ENCODE measurements at places on chromosomes 12 and 14. TPM values are rescaled to one million over a fixed set of nuclear protein-coding genes. Genes with fewer than 3 reads are reported as not detected.

The GALNT8 gene
- not detected for total RNA-seq

The ENDOU gene
- not detected for total RNA-seq

The POU6F1 gene
- total RNA-seq, result 3.0 TPM

The ZFHX2 gene
- not detected for total RNA-seq

The PLEK2 gene
- 12.4 TPM for total RNA-seq

The KCNC2 gene
- not detected for total RNA-seq

The KRT71 gene
- not detected for total RNA-seq

The EXOC3L4 gene
- not detected for total RNA-seq

The FLRT2 gene
- 94.1 TPM for total RNA-seq

The RIMKLB gene
- total RNA-seq, result 23.2 TPM

The APPL2 gene
- 83.0 TPM for total RNA-seq

The EML5 gene
- not detected for total RNA-seq

The PLXNC1 gene
- 2.1 TPM for total RNA-seq

DNA sequence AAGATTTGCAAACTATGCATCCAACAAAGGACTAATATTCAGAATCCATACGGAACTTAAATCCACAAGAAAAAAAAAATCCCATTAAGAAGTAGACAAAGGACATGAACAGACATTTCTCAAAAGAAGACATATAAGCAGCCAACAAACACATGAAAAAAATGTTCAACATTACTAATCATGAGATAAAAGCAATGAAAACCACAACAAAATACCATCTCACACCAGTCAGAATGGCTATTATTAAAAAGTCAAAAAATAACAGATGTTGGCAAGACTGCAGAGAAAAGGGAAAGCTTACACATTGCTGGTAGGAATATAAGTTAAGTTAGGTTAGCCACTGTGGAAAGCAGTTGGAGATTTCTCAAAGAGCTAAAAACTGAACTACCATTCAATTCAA lies 16.2 kb downstream of the CDK17 start:
- peak overlapping the region; percentile 21 for H3K4me3 ChIP-seq
- no peaks in the 10 kb centered on the region for H3K27me3 ChIP-seq
- H3K36me3 ChIP-seq, result no peaks in the 10 kb centered on the region
- peak; percentile 65 for DNase-seq

- H3K27ac ChIP-seq, result no peak overlapping the region
- peaks cover 23% of the 10 kb centered on the region for H3K36me3 ChIP-seq
- H3K4me3 ChIP-seq, result no peak overlapping the region
- no peak for DNase-seq
These were observed 18.3 kb upstream of the GXYLT1 start for GRCh38 chr12:42162965-42163364.

GRCh38 chr14:105944632-105945610 lies 418.5 kb downstream of the TMEM121 start:
- H3K27ac ChIP-seq, result no peak overlapping the region
- no peaks in the 10 kb centered on the region for H3K4me1 ChIP-seq
- no peaks in the 10 kb centered on the region for H3K27me3 ChIP-seq
- peak; percentile 9 for DNase-seq
- H3K36me3 ChIP-seq, result no peaks in the 10 kb centered on the region

GRCh38 chr12:70783455-70783854 lies 137.1 kb downstream of the PTPRR start:
- H3K27ac ChIP-seq, result no peak overlapping the region
- H3K4me3 ChIP-seq, result no peak overlapping the region
- no peak for DNase-seq
- H3K4me1 ChIP-seq, result no peaks in the 10 kb centered on the region

GRCh38 chr12:124726596-124727263 lies 136.9 kb downstream of the SCARB1 start:
- peak overlapping the region; percentile 48 for H3K4me3 ChIP-seq
- peak overlapping the region; percentile 81 for H3K27ac ChIP-seq
- H3K4me1 ChIP-seq, result peaks cover 9% of the 10 kb centered on the region
- no peak for DNase-seq

GRCh38 chr14:59679872-59680271 lies 103.3 kb upstream of the CCDC175 start:
- H3K36me3 ChIP-seq, result no peaks in the 10 kb centered on the region
- no peak overlapping the region for H3K27ac ChIP-seq
- DNase-seq, result peak; percentile 3
- H3K27me3 ChIP-seq, result peaks cover 13% of the 10 kb centered on the region
- no peak overlapping the region for H3K4me3 ChIP-seq
- H3K4me1 ChIP-seq, result no peaks in the 10 kb centered on the region

DNA sequence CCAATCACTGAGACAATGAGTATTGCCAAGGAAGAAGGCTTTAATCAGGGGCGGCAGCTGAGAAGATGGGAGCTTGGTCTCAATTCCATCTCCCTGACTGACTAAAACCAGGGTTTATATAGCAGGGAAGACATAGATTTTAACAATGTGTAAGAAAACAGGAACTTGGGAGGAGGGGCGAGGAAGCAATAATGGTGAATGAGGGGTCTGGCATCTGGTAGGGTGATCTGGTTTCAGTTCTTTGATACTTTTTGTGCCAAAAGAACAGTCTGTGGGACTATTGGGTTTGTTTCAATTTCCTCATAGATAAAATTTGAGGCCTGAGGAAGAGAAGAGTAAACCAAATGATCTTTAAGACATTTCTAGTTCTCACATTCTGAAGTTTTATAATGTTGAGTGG lies 49.2 kb downstream of the FUT8 start:
- peaks cover 10% of the 10 kb centered on the region for H3K36me3 ChIP-seq
- peak overlapping the region; percentile 24 for H3K27ac ChIP-seq
- no peak overlapping the region for H3K4me3 ChIP-seq
- no peak for DNase-seq
- peaks cover 23% of the 10 kb centered on the region for H3K4me1 ChIP-seq

DNA sequence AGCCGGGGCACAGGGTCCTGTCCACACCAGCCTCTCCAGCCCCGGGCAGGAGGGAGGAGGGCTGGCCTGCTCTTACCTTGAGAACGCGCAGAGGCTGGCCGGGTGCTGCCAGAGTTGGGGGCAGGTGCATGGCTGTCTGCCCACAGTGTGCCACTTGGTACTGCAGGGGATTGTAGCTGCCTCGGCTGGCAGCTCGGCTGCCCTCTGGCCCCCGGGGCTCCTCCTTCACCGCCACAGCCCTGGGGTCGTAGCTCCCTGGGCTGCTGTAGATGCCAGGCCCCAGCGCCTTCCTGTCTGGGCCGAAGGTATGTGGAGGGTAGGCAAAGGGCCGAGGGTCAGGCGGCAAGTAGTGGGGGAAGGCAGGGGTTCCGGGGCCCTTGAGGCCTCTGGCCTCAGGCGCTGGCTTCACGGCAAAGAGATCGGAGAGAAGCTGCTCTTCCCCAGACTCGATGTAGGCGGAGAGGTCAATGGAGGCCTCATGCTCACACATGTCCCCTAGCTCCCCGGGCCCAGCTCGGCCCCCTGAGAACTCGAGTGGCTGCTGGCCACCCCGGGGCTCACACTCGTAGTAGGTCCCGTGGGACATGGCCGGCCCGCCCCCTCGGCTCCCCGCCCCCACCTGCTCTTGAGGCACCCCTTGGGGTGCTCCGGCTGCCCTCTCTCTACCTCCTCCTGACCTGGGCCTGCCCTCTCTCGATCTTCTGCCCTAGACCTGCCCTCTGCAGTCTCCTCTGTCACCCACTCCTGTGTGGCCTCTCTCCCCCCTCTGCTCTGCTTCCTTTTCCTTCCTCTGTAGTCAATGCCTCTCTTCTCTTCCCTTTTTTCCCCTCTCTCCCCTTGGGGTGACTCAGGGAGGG lies at the start of gene CEBPE:
CEBPE (minus strand) TSS at position 750 of the 857 bp plus-strand sequence; CDS start at position 586, 164 bp downstream.
- no peaks in the 10 kb centered on the region for H3K27me3 ChIP-seq
- H3K36me3 ChIP-seq, result no peaks in the 10 kb centered on the region
- peaks cover 35% of the 10 kb centered on the region for H3K4me1 ChIP-seq
- DNase-seq, result no peak
- no peak within 1 kb of the TSS for H3K4me3 ChIP-seq

GRCh38 chr12:85367936-85368335 lies 87.9 kb downstream of the ALX1 start:
- H3K27me3 ChIP-seq, result no peaks in the 10 kb centered on the region
- H3K27ac ChIP-seq, result no peak overlapping the region

GRCh38 chr12:44296624-44297197 lies 460.8 kb downstream of the TMEM117 start:
- no peaks in the 10 kb centered on the region for H3K4me1 ChIP-seq
- no peaks in the 10 kb centered on the region for H3K27me3 ChIP-seq
- DNase-seq, result no peak
- no peak overlapping the region for H3K27ac ChIP-seq
- no peak overlapping the region for H3K4me3 ChIP-seq

DNA sequence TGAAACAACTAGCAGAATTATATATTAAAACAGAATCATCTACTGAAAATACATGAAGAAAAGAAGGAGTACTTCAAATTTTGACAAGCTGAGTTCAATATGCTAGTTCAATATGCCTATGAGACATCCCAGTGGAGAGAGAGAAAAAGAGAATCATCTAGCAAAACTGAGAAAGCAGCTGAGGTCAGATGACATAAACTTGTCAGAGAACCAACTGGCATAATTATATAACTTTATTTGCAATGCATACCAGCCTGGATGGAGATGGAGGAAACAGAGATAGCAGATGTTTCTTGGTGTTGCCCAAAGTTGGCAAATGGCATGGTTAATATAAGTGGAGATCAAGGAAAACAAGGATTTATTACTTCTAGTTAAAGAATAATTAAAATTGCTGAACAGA lies 148.7 kb upstream of the PDZRN4 start:
- no peak overlapping the region for H3K27ac ChIP-seq
- no peaks in the 10 kb centered on the region for H3K4me1 ChIP-seq
- DNase-seq, result no peak
- H3K36me3 ChIP-seq, result no peaks in the 10 kb centered on the region

- H3K27ac ChIP-seq, result no peak overlapping the region
- H3K4me3 ChIP-seq, result no peak overlapping the region
- no peaks in the 10 kb centered on the region for H3K27me3 ChIP-seq
- H3K4me1 ChIP-seq, result no peaks in the 10 kb centered on the region
- no peaks in the 10 kb centered on the region for H3K36me3 ChIP-seq
- no peak for DNase-seq
These were observed 225.0 kb upstream of the ARID2 start for GRCh38 chr12:45504316-45505010.

DNA sequence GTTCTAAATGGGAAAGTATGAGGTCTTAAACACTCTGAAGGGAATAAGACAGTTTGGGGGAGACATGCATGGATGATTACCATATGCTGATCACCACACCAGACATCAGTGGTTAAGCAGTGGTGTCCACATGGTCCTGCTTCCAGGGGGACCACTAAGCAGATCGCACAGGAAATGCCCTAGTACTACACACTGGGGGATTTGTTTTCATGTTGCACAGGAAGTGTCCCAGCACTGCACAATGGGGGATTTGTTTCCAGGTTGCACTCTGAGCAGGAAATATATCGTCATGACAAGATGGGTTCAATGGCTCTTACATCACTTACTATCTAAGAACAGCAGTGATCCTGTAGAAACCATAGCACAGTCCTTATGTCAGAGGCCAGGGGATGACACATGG lies 245.5 kb downstream of the BCL11B start:
- no peaks in the 10 kb centered on the region for H3K27me3 ChIP-seq
- H3K36me3 ChIP-seq, result no peaks in the 10 kb centered on the region
- no peak overlapping the region for H3K4me3 ChIP-seq
- no peaks in the 10 kb centered on the region for H3K4me1 ChIP-seq

DNA sequence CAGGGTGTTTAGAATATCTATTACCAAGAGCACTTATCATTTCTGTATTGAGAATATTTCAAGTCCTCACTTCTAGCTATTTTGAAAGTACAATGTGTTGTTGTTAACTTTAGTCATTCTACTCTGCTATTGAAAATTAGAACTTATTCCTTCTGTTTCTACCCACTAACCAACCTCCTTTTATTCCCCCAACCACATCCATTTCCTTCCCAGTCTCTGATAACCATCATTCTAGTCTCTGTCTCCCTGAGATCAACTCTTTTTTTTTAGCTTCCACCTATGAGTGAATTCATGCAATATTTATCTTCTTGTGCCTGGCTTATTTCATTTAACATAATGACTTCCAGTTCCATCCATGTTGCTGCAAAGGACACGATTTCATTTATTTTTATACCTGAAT lies 290.6 kb upstream of the OR4E1 start:
- no peak overlapping the region for H3K27ac ChIP-seq
- H3K27me3 ChIP-seq, result no peaks in the 10 kb centered on the region
- no peaks in the 10 kb centered on the region for H3K36me3 ChIP-seq
- H3K4me1 ChIP-seq, result no peaks in the 10 kb centered on the region
- H3K4me3 ChIP-seq, result no peak overlapping the region

DNA sequence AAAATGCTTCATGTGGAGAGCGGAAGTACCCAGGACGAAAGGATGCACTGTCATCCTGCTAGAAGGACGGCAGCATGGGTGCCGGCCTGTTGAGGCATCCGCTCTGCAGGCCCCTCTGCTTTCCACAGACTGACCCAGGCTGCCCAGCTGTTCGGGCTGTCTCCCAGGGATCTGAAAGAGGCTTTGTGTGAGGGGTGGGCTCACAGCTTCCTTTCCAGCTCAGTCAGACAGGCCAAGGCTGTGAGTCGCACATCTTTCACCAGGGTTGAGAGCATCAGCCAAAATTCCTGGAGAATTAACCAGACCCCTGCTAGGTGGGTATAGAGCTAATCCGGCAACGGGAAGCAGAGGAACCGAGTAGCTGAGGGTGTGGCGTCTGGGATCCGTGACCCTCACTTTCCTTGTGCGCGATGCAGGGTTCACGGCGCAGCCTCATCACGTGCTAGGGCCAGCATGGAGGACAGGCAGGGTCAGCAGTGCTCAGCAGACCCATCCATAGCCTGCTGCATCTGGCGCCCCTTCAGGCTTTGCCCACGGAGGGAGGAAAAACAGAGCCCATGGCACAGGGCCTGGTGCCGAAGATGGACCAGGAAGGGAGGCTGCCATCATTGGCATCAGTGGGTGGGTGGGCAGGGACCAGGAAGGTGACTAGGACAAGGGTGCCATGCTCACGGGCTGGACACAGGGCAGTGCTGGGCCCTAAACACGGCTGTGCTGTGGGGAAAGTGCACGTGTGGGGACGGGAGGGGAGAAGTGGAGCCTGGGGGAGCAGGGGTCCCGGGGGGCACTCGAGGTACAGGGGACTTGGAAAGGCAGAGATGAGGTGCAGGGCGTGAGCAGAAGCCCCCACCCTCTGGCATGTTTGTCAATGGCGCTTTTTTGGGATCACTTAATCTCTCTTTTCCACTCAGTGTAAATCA lies 9.2 kb upstream of the SIVA1 start:
- no peak overlapping the region for H3K27ac ChIP-seq
- DNase-seq, result peak; percentile 67
- no peaks in the 10 kb centered on the region for H3K36me3 ChIP-seq
- no peaks in the 10 kb centered on the region for H3K27me3 ChIP-seq
- H3K4me1 ChIP-seq, result peaks cover 25% of the 10 kb centered on the region
- H3K4me3 ChIP-seq, result no peak overlapping the region

GRCh38 chr12:71019282-71019831 lies 98.8 kb upstream of the PTPRR start:
- H3K36me3 ChIP-seq, result no peaks in the 10 kb centered on the region
- no peaks in the 10 kb centered on the region for H3K4me1 ChIP-seq
- H3K4me3 ChIP-seq, result no peak overlapping the region
- H3K27ac ChIP-seq, result no peak overlapping the region

- H3K27ac ChIP-seq, result no peak overlapping the region
- H3K4me1 ChIP-seq, result no peaks in the 10 kb centered on the region
- H3K27me3 ChIP-seq, result no peaks in the 10 kb centered on the region
- DNase-seq, result no peak
- H3K36me3 ChIP-seq, result 0 out of 2 replicates have a peak, but pooled peaks cover 4% of the 10 kb centered on the region
These were observed 171.2 kb downstream of the ERC1 start for GRCh38 chr12:1162081-1162760.

GRCh38 chr12:122981587-122982476 lies 1.4 kb downstream of the ARL6IP4 start:
- H3K27ac ChIP-seq, result peak overlapping the region; percentile 61
- H3K4me1 ChIP-seq, result peaks cover 11% of the 10 kb centered on the region
- H3K36me3 ChIP-seq, result no peaks in the 10 kb centered on the region

GRCh38 chr12:96233939-96234461 lies 39.8 kb downstream of the ELK3 start:
- H3K36me3 ChIP-seq, result no peaks in the 10 kb centered on the region
- H3K4me3 ChIP-seq, result no peak overlapping the region
- H3K27me3 ChIP-seq, result no peaks in the 10 kb centered on the region
- DNase-seq, result peak; percentile 99
